ENCODE measurements at places on chromosomes 2 and 18. TPM values are rescaled to one million over a fixed set of nuclear protein-coding genes. Genes with fewer than 3 reads are reported as not detected.

Gene ACKR3
- 90.5 TPM for total RNA-seq

Gene EPHA4
- 17.7 TPM for total RNA-seq

Gene FAM237A
- total RNA-seq, result not detected

Gene TUBA3E
- total RNA-seq, result not detected

Gene RTN4
- 254 TPM for total RNA-seq

Gene CXCR1
- 4.9 TPM for total RNA-seq

GRCh38 chr2:109419960-109420370, 193.8 kb downstream of the SEPTIN10 start:
- no peak for DNase-seq

GRCh38 chr2:174666845-174667244, 69.2 kb upstream of the WIPF1 start:
- no peak for DNase-seq

GRCh38 chr2:18209934-18210639, 331.6 kb downstream of the KCNS3 start:
- DNase-seq, result no peak

GRCh38 chr2:199602271-199602895, 144.6 kb upstream of the SATB2 start:
- DNase-seq, result no peak

- DNase-seq, result no peak
Observed at GRCh38 chr2:183089192-183089851, 10.8 kb downstream of the DUSP19 start.

- no peak for DNase-seq
Observed at GRCh38 chr18:59612381-59612780, 84.8 kb downstream of the CCBE1 start.

DNA sequence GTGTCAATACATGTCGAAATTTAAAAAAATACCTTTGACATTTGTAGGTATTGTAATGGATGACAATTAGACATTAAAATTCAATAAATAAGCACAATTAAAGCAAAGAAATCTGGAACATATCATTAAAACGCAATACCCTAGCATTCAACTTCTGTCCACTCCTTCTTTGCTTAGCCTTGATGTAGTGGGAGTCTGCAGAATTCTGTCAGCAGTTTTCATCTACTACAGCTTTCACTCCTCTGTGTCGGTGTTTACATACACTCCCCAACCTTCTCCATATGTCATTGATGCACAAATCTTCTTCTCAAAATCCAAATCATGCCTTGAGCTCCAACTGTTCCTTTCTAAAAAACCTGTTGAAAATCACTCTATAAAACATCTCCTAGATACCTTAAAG, 1380.6 kb downstream of the DSC3 start:
- DNase-seq, result no peak

GRCh38 chr2:147451902-147452515, 392.8 kb upstream of the ACVR2A start:
- no peak for DNase-seq

DNA sequence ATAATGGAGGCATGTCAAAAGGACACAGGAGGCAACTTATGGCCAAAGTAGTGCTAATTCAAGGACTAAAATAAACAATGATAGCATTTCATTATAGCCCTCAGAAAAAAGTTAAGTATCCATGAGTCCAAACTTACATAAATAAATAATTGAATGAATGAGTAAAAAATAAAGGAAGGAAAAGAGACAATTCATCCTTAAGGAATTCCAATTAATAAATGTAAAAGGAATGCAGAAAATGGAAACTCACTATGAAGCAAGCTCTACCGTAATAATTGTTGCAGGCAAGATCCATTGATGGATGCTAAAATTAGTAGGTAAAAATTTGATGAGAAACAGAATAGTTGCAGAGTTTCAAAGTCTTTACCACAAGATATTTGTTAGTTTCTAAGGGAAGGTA, 88.2 kb upstream of the RAPGEF4 start:
- DNase-seq, result no peak

GRCh38 chr2:237879058-237879430, 19.6 kb downstream of the RAMP1 start:
- DNase-seq, result peak; percentile 32

GRCh38 chr2:20525041-20526035, 78.5 kb downstream of the RHOB start:
- DNase-seq, result no peak

DNA sequence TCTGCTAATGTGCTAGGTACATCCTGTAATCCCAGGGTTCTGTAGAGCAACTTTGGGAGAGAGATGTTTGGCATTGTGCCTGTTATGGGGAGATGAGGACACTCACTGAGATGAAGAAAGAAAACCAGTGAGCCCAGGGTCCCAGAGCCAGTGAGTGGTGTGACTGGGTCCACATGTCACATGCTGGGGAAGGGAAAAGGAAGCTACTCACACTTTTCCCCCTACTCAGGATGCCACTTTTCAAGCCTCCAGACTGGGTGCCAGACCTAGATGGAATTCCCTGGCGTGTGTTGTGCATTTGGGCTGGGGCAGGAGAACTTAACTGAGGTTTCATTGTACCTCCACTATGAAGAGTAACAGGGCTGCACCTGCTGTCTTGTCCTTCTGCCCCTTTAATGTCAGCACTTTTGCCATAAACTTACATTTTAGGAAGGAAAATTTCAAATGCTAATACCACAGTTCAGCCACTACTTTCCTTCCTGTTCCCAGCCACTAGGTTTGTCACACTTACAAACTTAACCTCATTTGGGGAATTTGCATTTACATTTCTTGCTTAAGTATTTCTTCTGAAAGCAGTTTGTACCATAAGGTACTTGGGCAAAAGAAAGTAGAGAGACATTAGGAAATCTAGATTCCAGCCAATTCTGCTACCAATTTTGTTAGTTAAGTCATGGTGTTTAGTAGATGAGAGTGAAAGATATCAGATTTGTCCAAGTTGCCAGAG, 10.2 kb downstream of the INSIG2 start:
- no peak for DNase-seq

DNA sequence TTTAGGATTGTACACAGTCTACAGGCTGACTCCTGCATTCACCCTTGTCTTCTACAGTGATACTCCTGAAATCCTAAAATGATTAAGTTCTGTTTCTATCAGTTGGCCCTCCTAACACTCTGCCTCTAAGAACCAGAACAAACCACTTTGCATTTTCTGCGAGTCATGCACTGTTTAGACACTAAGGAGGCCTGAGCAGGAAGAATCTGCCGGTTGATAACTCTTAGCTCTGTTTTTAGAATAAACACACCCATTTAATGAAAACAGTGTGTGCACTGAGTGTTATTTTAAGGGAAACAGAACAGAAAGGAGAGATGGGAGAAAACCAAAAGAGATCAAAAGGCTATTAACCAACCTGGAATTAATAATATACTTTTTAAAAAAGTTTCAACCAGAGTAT, 22.9 kb upstream of the SSB start:
- DNase-seq, result no peak

DNA sequence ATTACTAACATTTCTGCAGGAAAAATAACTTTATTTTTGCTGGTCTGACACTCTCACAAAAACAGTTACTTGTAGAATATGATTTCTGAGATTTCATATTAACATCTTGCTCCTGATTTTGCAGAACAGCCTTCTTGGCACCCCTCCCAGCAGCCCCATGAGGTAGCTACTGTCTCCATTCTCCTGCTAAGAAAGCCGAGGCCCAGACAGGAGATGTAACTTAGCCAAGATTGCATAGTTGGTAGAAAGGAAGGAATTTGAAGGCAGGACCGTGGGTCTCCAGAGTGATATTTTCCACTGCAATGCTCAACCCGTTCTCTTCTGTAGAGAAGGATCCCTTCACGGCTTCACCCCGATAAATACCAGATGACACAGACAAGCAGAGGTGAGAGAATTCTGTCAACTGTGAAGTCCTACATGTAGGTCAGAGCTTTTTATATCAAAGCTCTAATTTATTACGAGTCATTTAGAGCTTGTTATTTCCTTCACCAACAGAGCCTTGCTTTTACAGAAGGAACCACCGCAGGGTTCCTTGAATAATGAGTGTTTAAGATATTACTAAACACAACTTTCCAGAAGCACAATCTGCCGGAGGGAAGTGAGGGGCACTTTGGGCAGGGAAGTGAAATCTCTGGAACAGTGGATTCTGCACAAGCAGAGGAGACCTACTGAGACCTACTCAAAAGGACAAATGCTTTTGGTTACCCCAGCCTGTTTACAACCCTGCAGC, 48.0 kb upstream of the MYCN start:
- DNase-seq, result no peak

- no peak for DNase-seq
Observed at GRCh38 chr2:178005756-178006155, 66.8 kb downstream of the PDE11A start.
